ENCODE measurements at places on chromosomes 7 and 10. TPM values are rescaled to one million over a fixed set of nuclear protein-coding genes. Genes with fewer than 3 reads are reported as not detected.

GRCh38 chr7:897086-897485 lies 20.7 kb downstream of the GET4 start:
- no peak for DNase-seq

DNA sequence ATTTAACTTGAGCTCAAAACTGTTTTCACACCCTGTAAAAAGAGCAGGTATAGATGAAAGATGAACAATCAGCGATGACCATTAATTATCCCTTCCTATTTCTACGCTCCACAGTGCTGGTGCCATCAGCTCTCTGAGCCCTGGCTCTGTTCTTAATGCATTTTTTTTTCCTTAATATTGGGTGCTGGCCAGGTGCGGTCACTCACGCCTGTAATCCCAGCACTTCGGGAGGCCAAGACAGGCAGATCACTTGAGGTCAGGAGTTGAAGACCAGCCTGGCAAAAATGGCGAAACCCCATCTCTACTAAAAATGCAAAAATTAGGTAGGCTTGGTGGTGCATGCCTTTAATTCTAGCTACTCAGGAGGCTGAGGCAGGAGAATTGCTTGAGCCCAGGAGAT lies 4.2 kb downstream of the STEAP4 start:
- DNase-seq: no peak

GRCh38 chr7:128214463-128214862 lies 26.6 kb upstream of the LEP start:
- no peak for DNase-seq

DNA sequence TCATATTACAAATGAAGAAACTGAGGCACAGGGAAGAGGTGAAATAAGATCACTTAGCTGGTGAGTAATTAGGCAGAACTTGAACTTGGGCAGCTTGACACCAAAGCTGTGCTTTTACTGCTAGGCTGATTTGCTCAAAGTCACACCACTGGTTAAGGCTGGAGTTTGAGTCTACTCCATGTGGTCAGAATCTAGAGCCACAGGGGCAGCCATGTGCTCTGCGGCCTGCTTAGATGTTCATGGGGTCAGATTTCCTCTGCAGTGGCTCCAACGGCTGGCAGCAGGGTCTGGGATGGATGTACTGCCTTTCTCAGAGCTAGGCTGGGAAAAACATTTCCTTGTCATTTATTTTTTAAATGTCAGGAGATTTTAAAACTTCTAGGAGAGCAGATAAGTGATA lies 417.5 kb downstream of the KCNMA1 start:
- DNase-seq: no peak

GRCh38 chr7:11517853-11518252 lies 314.1 kb downstream of the THSD7A start:
- DNase-seq: no peak

The SLIT1 gene
- total RNA-seq: 0.09 TPM

The CPA2 gene
- not detected for total RNA-seq

All from fibroblast of the aortic adventitia (primary cell).